NCI-H2171 treated with DMSO at 0.1 percent for 48 hours (cell line): ENCODE measurements at places on chromosomes 11 and 22.

DNA sequence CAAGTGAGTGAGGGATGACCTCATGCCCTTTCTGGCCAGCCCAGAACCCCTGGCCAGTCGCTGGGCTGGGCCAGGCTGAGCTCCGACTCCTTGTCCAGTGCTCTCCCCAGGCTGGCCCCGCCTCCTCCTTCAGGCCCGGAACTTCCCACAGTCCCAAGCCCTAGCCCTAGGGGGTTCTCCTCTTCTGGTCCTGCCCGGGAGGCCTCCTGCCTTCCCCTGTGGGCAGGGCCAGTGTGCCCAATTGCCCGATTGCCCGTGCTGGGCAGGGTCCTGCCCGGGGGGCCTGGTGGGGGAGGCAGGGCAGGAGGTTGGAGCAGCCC, 4.2 kb downstream of the TCIRG1 start:
- DNase-seq, result no peak

GRCh38 chr22:22929381-22930221, 42.0 kb downstream of the IGLL5 start:
- no peak for DNase-seq

GRCh38 chr22:41844513-41844912, 11.6 kb downstream of the SREBF2 start:
- no peak for DNase-seq

DNA sequence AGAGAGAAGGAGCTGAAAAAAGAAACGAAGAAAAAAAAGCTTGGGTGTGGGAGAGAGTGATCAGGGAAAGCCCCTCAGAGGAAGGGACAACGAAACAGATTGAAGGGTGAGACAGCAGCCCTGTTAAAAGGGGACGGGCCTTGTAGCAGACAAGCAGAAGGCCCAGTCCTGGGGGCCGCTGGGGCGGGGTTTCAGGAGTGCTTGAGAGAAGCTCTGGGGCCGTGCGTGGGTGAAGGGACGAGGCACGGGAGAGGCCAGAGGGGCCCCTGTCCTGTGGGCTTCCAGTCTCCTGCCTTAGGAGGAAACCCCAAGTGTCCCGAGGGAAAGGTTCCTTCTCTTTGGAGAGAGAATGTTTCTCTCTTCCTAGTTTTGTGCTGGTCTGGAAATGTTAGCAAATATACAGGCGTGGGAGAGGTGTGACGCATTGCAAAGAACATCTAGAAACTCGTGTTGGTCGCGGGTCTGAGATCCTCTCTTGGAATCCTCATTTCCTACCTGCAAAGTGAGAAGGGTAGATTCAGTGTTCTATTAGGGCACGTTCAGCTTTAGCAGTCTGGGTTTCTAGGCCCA, 28.6 kb downstream of the ADAMTS15 start:
- DNase-seq, result no peak

DNA sequence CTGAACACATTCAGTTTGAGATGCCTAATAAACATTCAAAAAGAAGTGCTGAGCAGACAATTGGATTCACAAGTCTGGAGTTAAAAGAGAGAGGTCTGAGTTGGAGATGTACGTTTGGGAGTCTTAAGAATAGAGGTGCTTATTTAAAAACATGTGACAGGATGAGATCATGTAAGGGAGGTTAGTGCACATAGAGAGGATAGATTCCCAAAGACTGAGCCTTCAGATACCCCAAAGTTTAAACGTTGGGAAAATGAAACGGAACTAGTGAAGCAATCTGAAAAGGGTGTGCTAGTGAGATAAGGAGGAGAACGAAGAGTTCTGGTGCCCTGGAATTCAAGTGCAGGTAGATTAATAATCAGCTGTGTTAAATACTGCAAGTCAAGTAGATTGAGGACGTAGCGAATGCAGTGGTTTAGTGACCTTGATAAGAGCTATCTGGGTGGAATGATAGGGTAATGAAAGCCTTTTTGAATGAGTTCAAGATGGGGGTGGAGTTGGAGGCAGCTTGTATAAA, 63.7 kb downstream of the HIPK3 start:
- no peak for DNase-seq
